NCI-H1048 (cell line): ENCODE measurements at places on chromosomes 16 and 17.

DNA sequence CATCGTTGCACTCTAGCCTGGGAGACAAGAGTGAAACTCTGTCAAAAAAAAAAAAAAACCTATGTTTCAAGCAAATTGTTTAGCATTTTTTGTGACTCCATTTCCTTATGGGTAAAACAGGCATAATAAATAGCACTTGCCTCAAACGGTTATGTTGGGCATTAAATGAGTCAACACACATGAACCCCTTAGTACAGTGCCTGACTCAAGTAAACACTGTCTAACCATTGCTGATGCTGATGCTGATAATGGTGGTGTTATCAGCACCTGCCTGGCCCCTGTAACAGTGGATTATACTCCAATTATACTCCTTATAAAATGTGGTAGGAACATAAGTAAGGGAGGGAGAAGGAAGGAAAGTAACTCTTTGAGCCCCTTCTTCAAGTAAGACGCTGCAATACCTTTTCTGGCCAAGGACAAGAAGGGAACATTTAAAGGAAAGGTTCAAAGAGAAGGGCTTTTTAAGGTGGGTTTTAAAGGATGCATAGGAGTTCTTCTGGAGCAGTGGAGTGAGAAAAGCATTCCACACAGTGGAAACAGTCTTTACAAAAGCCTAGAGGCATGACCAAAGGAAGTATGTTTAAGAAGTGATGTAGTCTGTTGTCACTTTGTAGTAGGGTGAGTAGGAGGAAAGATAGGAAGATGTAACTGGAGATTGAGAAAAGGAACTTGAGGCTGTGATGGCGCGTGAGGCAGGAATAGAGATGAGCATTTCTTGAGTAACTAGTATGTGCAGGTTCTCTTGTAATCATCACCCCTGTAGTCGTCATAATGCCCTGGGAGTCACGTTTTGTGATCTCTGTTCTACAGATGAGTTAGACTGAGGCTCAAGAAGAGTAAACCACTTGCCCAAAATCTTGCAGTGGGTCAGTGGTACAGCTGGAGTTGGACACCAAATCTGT is 4.3 kb downstream of the SCNN1B start:
- DNase-seq = no peak

GRCh38 chr17:6435968-6436367 is 1.0 kb upstream of the AIPL1 start:
- DNase-seq = no peak

DNA sequence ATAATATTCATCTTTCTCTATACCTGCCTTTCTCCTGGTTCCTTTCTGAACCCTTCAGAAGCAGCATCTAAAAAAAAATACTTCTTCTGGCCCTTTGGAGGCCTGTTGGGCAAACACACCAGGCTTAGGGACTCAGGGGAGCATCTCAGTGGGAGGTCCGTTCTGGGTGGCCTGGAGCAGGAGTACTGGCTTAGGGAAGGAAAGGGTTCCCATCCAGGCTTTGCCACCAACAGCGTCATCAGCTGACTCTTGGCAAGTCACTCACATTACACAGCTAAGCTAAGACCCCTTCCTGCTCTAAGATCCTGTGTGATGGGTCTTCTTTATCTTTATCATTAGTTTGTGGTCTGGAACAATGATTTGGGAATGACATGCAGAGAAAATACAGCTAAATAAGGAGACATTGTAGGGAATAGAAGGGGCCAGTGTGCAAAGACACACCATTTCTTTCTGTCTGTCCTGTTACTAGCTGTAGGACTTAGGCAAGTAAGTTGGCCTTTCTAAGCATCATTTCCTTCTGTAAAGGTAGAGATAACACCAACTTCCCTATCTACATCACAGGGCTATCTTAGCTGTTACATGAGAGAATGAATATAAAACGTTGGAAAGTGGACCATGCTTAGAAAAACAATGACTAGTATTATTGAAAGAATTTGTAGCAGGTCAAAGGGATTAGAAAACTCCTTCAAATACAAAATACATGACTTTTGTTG is 9.9 kb downstream of the PCTP start:
- no peak for DNase-seq

GRCh38 chr17:50056961-50057330 is 1.0 kb downstream of the ITGA3 start:
- DNase-seq = no peak

GRCh38 chr16:71287911-71288310 is 1.3 kb downstream of the CMTR2 start:
- no peak for DNase-seq

DNA sequence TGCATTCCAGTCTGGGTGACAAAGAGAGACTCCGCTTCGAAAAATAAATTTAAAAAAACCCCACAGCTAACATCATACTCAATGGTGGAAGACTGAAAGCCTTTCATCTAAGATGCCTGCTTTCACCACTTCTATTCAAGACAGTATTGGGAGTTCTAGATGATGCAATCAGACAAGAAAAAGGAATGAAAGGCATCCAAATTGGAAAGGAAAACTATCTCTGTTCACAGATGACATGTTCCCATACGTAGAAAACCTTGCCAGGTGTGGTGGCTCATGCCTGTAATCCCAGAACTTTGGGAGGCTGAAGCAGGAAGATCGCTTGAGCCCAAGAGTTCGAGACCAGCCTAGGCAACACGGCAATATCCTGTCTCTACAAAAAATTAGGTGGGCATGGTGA is 31.1 kb downstream of the RANBP10 start:
- DNase-seq = no peak

GRCh38 chr17:81522491-81523401 is 5.4 kb upstream of the FSCN2 start:
- no peak for DNase-seq

GRCh38 chr17:56392321-56392720 is 201.2 kb upstream of the NOG start:
- no peak for DNase-seq

- DNase-seq = peak; percentile 75
Observed at GRCh38 chr16:72927199-72928089, 120.5 kb downstream of the ZFHX3 start.
